ENCODE measurements at places on chromosomes 5 and 9. TPM values are rescaled to one million over a fixed set of nuclear protein-coding genes. Genes with fewer than 3 reads are reported as not detected.

DNA sequence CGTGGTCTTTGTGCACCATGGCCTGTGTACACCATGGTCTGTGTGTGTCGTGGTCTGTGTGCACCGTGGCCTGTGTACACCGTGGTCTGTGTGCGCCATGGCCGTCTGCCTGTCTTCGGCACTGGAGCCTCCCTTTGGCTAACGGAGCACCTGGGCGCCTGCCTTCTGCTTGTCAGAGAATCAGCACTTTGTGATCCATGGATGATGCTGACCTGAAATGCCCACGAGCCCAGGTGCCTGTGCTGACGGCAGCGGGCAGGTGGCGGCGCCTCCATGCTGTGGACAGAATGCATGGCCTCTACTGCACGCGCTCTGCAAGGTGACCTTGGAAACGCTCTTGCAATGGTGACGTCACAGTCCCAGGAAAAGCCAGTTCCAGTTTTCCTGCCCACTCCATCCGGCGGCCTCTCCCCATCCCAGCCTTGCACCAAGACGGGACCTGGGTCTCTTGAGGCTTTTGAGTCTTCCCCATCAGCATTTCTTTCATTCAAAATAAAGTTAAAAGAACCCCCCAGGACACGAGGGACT is 14.6 kb downstream of the LCN9 start:
- no peaks in the 10 kb centered on the region for H3K27me3 ChIP-seq
- H3K4me1 ChIP-seq: no peaks in the 10 kb centered on the region
- no peak overlapping the region for H3K4me3 ChIP-seq
- H3K27ac ChIP-seq: no peak overlapping the region

DNA sequence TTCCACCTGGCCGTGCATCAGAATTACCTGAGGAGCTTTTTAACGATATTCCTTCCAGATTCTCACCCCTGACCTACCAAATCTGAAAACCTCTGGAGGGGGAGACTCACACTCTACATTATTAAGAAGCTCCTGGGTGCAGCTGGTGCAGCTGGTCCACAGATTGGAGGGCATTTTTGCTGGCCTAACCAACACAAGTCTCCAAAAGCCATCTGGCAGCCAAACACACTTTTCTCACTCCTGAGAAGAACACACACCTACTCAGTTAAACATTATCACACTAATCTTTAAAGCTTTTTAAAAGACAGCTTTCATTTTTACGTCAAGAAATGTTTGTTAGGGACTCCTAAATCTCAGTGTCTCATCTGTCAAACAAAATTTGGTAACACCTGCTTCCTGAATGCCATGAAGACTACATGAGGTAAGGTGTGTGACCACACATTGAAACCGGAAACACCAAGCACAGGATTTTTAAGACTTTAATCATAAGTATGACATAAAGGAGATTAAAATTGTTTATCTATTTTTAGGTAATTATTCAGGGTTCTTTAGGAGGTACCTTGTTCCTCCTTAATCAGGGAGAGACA is 14.2 kb upstream of the PTPN3 start:
- H3K36me3 ChIP-seq: no peaks in the 10 kb centered on the region
- no peak for DNase-seq
- H3K4me1 ChIP-seq: no peaks in the 10 kb centered on the region
- no peak overlapping the region for H3K4me3 ChIP-seq

DNA sequence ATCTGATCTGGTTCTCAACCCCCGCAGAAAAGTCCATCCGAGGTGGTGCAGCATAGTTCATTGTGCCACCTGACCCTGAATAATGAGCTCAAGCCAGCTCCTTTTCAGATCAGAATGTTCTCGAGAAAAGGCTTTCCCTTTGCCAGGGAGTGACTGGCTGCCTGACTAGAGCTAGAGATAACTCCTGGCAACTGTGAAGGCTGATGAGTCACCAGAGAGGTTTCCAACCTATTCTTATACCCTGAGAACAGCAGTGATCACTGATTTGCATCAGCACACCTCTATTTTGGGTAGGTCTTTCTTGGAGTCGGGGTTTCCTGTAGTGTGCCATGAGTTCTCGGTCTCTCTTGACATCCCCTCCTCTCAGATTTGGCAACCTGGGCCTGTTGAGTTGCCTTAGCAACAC is 127.9 kb downstream of the PIK3R1 start:
- no peak overlapping the region for H3K27ac ChIP-seq
- no peak overlapping the region for H3K4me3 ChIP-seq
- no peaks in the 10 kb centered on the region for H3K36me3 ChIP-seq
- H3K27me3 ChIP-seq: no peaks in the 10 kb centered on the region
- peak; percentile 88 for DNase-seq
- H3K4me1 ChIP-seq: no peaks in the 10 kb centered on the region

STC2 gene
- total RNA-seq: 138 TPM

DNA sequence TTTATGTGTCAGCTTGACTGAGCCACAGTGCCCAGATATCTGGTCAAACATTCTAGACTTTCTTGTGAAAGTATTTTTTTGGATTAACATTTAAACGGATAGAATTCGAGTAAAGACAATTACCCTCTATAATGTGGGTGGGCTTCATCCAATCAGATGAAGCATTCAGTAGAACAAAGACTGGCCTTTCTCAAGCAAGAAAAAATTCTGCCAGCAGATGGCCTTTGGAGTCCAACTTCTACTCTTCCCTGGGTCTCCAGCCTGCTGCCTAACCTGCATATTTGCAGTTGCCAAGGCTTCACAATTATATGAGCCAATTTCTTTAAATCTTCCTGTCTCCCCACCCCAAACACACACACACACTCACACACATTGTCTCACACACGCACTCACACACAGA is 86.4 kb downstream of the MED10 start:
- no peak overlapping the region for H3K4me3 ChIP-seq
- DNase-seq: no peak
- H3K4me1 ChIP-seq: peaks cover 5% of the 10 kb centered on the region
- no peak overlapping the region for H3K27ac ChIP-seq
- H3K27me3 ChIP-seq: no peaks in the 10 kb centered on the region

DNA sequence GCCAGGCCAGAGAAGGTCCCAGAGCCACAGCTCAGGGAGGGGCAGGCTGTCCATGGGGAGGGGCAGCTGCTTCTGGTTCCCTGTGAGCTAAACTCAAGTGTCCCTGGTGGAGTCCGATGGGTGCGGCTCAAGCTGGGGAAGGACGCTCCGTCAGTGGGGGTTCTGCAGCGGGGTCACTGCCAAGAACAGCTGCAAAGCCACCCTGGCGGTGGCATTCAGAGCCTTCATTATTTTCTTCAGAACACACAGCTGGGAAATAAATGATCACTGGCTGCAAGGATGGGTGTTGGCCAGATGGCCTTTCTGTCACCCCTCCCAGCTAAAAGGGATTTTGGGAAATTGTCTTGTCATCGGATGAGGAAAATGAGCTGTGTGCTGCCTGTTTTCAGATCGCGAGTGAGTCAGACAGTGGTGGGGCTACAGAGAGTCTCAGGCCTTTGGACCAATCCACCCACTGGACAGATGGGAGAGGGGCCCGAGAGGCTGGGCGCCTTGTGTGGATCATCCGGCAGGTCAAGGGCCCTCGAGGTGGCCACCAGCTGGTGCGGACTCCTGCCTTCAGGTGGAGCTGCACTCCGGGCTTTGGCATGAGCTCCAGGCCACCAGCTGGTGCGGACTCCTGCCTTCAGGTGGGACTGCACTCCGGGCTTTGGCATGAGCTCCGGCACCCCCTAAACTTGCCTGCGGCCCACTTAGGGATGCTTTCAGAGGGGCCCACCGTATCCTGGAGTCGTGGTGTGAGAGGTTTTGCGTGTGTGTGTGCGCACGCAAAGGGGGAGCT is 17.9 kb upstream of the GFPT2 start:
- H3K27ac ChIP-seq: no peak overlapping the region
- H3K27me3 ChIP-seq: no peaks in the 10 kb centered on the region
- no peak for DNase-seq

GRCh38 chr5:102296178-102296817 is at the start of gene SLCO4C1:
Gene SLCO4C1, minus strand, starts transcription at chr5:102296284. Its CDS starts 22 bp downstream, at chr5:102296262.
- no peaks in the 10 kb centered on the region for H3K36me3 ChIP-seq
- DNase-seq: peak; percentile 81
- H3K4me3 ChIP-seq: peak within 1 kb of the TSS; percentile 40
- peaks cover 26% of the 10 kb centered on the region for H3K27me3 ChIP-seq

DNA sequence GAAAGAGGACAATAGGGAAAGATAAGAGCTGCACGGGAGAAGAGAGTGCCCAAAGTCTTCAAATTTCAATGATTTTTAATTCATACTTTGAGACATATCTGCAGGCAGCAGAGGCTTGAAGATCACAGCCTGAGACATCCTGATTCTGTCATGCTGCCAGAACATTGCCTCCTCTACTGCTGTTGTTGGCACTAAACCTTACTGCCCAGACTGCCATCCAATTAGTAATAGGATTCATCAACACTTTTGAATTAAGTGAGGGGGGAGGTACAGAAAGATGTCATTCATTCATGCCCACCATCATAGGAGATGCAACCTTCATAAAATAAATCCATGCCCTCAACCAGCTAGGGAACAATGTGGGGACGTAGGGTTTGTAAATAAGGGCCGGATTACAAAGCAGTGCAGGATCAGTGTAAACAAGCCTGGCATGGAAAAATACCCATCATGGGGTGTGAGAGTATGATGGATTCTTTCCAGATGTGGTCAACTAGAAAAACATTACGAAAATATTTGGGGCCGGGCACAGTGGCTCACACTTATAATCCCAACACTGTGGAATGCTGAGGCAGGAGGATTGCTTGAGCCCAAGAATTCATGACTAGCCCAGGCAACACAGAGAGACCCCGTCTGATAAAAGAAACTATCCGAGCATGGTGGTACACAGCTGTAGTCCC is 122.1 kb upstream of the DAPK1 start:
- no peaks in the 10 kb centered on the region for H3K36me3 ChIP-seq
- DNase-seq: no peak
- no peak overlapping the region for H3K4me3 ChIP-seq

- H3K4me1 ChIP-seq: peaks cover 5% of the 10 kb centered on the region
- H3K36me3 ChIP-seq: no peaks in the 10 kb centered on the region
- no peak overlapping the region for H3K4me3 ChIP-seq
- H3K27ac ChIP-seq: no peak overlapping the region
- no peaks in the 10 kb centered on the region for H3K27me3 ChIP-seq
These were observed 1.3 kb upstream of the INIP start for GRCh38 chr9:112719241-112719691.
